ENCODE measurements at places on chromosomes 16 and 17.

- no peak for DNase-seq
Observed at GRCh38 chr16:3579776-3580175, 2.6 kb upstream of the NLRC3 start.

DNA sequence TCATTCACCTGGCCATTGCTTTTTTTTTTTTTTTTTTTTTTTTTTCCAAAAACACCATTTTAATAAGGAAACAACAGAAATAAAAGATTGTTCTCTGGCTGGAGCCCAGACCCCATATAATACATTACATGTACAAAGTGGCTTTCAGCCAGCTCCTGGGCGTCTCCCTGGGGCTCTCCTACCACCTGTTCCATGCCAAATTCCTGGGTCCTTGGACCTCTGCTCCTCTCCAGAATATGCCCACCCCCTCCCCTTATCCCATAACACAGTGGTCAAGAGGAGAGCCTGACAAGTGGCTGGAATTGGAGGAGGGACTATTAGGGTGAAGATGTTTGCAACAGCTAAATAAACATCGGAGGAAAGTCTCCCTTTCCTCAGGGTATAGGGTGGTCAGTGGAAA is 3.6 kb upstream of the PHF12 start:
- DNase-seq, result no peak

GRCh38 chr17:27595208-27595607 is 35.8 kb upstream of the LGALS9 start:
- DNase-seq, result no peak

- no peak for DNase-seq
Observed at GRCh38 chr17:53462393-53462811, 360.3 kb upstream of the KIF2B start.

DNA sequence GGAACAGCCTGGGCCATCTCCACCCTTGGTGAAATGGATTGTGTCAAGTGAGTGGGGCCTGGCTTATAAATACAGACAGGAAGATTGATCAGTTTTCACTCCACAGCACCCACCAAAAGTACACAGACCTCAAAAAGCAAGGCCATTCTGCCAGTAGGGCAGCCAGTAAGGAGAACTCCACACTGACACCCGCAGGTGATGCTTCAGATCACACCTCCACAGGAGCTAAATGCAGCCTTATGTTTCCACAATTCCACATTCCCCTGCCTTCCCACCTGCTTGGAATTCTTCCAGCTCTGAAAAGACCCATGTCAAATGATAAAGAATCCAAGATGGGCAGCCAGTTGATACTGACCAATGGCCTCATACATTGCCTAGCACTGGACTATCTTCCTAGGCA is 191.1 kb downstream of the ZFHX3 start:
- peak; percentile 27 for DNase-seq

DNA sequence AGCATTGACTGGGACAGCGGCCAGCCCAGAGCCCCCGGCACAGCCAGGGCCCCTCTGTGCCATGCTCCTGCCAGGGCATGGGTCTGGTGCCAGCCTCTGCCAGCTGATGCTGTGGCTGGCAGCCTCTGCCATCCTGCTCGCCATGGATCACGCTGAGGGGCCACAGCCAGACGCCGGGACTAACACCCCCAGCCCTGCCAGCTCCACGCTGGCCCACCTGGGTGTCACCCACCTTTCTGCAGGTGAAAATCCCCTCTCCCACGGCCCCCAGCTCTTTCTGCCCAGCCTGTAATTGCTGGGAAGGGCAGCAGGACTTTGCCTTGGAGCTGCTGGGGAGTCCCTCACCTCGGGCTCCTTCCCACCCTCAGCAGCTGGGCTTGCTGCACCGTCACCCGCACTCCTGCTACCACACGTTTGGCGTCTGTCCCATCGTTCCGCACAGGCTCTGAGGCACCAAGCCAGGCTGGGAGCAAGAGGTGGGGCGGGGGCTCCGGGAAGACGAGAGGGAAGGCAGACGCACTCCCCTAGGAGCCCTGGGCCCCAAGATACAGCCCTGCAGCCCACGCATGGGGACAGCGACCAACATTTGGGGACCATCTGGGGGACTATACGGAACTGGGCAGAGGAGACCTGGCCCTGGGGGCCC is 42.0 kb upstream of the ACSF3 start:
- DNase-seq, result no peak

GRCh38 chr17:61587807-61588660 is 3.0 kb downstream of the NACA2 start:
- DNase-seq, result no peak

DNA sequence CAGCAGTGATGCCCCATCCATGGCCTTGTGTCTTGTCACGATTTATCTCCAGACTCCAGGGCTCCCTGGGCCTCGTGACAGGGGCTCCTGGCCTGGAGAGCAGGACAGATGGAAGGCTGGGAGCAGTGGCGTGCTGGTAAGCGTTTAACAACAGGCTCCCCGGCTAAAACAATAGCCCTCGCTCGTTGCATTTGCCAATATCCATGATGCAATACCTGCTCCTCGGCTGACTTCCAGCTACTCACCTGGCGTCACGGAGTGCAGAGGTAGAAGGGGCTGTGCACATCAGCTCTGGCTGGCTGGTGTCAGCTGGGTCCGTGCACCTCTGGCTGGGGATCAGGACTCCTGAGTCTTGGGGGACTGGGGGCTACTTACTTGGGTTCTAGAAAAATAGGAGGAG is 1.5 kb upstream of the BICDL2 start:
- no peak for DNase-seq

- DNase-seq, result no peak
Observed at GRCh38 chr17:70158180-70158579, 11.2 kb upstream of the KCNJ2 start.

DNA sequence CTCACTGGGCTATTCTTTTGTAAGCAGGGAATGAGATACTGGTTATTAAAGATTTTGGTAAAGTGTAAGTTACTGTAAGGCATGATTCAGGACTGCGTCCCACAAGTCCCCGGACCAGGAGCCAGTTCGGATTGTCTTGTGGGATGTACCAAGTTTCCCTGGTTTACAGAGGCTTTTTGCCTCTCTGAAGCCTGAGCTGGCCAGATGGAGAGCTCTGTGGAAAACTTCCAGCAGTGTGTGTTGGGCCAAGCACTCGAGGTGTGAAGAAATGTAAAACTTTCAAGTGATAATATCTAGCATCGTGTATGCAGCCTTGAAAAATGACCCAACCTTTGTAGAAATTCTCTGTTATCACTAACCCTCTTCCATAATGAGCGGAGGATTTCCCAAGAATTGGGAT is 2.4 kb downstream of the EPN2 start:
- DNase-seq, result peak; percentile 72

DNA sequence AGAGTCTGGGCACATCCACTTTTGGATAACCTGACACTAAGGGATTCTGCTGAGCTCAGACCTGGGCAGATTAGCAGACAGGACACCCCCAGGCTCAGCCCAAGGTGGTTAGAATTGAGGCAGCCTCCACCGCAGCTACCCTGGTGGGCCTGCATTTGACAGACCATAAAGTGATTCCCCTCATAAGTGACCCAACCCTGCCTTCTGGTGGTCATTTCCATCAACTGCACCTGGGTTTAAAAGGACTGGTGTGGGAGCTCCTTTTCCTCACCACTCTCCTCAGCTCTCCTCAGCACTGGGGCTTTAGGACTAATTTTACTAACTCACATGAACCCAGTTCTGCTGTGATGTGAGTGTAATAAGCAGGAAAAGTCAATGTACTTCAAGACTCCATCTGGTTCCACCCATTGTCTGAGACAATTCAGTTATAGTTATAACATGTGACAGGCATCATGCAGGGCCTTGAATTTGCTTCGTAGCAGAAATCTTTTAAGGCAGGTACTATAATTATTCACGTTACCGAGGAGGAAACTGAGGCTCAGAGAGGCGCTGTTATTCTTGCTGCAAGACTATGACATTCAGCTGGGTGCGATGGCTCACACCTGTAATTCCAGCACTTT is 42.5 kb downstream of the MYH3 start:
- DNase-seq, result peak; percentile 50

- no peak for DNase-seq
Observed at GRCh38 chr17:83135692-83136091, 56.3 kb downstream of the METRNL start.

GRCh38 chr17:19939993-19940721 is 37.5 kb downstream of the AKAP10 start:
- no peak for DNase-seq

DNA sequence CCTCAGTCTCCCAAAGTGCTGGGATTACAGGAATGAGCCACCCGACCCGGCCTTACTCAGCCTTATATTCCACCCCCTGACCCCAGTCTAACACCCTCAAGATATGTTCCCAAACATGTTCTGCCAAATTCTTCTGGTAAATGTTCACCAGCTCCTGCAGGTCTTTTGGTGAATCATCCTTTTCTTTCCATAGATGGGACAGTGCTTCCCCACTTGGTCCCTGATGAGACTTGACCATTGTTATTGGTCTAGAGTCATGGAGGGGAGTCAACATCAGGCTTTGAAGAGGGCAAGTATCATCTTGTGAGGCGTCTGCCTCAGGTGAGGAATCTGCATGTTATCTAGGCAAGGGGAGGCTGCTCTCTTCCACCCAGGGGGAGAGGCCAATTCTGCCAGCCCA is 10.4 kb upstream of the RUNDC3A start:
- no peak for DNase-seq

- DNase-seq, result no peak
Observed at GRCh38 chr17:50027881-50028735, 27.8 kb upstream of the ITGA3 start.

GRCh38 chr17:75557075-75557851 is 30.3 kb upstream of the MYO15B start:
- peak; percentile 88 for DNase-seq

DNA sequence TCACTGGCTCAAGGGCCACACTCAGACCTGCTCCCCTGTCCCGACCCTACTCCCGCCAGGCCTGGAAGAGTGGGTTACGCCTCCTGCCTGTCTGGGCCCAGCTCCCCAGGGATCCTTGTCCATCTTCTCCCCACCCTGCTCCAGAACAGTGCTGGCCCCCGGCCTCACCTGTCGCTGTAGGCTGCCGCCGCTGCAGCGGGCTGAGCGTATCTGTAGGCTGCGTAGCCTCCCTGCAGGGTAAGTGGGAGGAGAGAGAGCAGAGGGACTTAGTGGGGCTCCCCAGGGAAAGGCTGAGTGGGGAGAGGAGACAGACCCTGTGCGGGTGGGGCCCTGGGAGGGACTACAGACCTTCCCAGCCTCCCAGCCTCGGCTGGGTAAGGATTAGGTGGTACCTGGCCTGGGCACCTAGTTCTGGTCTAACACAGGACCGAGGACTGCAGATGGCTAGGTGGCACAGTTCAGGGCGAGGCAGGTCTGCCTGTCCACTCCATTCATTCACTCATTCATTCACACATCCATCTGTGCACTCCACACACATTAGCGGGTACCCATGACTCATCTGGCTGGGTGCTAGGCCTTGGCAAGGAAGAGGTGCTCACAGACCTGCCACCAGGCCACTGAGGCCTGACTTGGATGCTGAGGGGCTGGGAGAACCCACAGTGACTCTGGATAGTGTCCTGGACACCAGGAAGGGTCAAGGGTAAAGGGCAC is 20.9 kb downstream of the ENGASE start:
- DNase-seq, result no peak

GRCh38 chr16:81505011-81505661 is 60.5 kb downstream of the CMIP start:
- peak; percentile 24 for DNase-seq

DNA sequence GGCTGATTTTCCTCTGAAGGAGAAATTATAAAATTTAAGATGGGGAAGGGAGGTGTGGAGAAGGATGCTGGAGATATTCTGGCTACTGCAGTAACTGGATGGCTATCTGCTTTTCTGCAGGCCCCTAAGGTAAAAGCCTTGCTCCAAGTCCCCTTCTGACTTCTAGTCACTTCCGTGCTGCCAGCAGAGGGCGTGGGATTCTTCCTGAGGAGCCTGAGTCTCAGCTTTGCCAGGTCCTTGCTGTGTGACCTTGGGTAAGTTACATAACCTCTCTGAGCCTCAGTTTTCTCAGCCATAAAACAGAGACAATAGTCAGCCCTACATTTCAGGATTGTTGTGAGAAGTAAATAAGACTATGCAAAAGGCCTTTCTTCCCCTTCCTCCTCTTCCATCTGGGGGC is 24.3 kb upstream of the TMEM220 start:
- peak; percentile 43 for DNase-seq

DNA sequence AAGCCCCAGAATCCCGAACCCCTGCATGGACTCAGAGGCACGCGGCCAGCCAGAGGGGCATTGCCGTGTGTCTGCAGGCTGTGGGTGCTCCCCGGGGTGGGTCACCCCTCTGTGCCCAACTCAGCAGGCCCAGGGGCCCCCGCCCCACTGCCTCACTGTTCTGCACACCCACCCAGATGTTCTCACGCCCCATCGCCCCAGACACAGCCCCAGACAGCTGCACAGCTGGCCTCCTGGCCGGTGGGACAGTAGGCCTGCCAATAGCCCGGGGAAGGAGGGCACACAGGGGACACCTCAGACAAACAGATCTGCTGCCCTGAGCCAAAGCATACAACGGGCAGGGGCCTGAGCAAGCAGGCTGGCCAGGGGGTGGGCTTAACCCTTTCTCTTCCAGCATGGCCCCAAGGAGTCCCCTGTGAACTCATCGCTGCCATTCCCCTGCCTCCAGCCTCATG is 27.6 kb upstream of the NXPH3 start:
- no peak for DNase-seq

DNA sequence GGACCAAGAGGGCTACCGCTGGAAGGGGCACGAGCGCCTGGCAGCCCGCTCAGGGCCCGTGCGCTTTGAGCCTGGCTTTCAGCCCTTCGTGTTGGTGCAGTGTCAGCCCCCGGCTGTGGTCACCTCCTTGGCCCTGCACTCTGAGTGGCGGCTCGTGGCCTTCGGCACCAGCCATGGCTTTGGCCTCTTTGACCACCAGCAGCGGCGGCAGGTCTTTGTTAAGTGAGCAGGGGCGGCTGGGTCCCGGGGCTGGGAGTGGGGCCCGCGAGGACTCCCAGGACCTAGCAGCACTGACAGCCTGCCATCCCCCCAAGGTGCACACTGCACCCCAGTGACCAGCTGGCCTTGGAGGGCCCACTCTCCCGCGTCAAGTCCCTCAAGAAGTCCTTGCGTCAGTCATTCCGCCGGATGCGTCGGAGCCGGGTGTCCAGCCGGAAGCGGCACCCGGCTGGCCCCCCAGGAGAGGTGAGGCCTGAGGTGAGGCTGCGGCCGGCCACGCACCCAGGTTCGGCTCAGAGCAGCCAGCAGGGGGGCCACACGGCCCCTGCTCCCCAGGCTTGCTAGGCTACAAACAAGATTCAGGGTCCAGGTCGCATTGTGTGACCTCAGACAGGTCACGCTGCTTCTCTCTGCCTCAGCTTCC is 17.4 kb upstream of the MYO15B start:
- DNase-seq, result no peak
